ENCODE measurements at places on chromosomes 11 and 22.

GRCh38 chr11:134987223-134987768 is 575.3 kb upstream of the B3GAT1 start:
- no peak for DNase-seq

DNA sequence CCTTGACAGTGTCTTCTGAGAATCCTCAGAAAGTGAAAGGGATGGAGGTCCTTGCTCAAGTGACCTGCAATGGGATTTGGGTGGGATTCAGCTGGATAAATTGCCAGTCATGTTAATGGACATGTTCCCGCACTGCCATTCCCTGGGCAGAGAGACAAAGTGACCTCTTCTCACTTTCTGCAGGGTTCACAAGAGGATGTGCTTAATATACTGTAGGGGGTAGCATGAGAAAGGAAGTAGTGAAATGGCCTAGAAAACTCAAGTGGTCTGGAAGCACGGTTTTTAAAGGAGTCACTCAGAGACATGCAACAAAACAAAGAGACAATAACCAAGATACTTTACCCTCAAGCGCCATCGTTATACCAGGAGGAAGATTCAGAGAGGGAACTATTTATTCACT is 70.2 kb downstream of the NELL1 start:
- no peak for DNase-seq

DNA sequence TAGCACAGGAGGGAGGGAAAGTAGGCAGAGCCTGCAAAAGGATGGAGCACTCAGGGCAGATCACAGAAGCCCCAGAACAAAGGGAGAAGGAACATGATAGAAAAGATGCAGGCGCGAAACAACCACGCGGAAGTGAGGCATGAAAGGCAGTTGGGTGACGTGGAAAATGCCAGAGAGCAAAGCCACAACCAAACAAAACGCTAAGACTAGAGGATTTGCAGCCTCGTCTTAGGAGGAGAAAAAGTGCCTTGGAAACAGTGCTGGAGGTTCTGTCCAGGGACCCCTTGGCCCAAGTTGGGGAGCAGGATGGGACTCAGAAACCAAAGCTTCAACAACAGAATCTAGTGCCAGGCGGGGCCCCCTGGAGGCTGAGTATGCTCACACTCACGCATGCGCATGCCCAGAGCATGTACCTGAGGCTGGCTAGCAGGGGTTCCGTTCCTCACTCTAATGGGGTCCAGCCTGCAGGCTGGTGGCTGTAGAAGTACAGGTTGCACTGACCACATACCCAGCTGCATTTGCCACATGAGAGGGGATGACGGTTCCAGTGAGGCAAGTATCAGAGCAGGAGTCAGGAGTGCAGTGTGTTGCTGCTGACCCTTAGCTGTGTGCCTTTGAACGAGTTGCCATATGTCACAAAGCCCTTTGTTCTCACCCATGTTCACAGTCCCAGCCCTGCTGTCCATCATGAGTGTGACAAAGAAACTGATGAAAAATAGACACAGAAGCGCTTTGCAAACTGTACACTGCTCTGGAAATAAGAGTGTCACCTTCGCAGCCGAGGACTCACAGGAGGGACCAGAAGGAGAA is 568.6 kb upstream of the CADM1 start:
- DNase-seq: peak; percentile 25

DNA sequence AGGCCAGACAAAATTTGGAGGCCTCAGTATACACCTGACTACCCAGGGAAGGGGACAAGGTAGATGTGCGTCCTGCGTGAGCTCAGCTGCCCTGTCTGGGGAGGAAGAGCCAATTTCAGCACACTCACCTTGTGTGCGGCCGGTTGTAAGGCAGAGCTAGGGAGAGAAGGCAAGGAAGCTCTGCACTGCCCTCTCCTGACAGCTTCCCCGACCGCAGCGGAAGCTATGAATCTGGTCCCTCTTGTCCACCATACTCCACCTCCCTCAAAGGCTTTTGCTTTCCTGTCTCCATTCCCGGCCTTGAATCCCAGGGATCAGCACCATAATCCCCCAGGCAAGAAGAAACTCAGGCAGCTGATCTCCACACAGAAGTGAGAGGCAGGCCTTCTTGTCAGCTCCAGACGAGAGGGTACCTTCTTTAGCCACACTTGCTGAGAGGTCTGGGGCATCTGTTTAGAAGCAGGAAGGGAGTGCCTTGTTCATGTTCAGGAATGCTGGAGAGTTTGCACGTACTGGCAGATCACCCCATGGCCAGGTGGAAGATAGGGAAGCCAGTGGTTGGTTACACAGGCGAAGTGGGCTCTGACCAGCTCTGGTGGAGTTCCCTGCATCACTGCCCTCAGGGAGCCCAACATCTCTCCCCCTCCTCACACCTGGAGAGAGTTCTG is 62.5 kb downstream of the FEZ1 start:
- peak; percentile 38 for DNase-seq

GRCh38 chr11:120890609-120891320 is 133.1 kb upstream of the TBCEL start:
- no peak for DNase-seq

Data from suppressor macrophage (primary cell).